ENCODE measurements at places on chromosomes 2 and 18. TPM values are rescaled to one million over a fixed set of nuclear protein-coding genes. Genes with fewer than 3 reads are reported as not detected.

CRYGD gene
- not detected for total RNA-seq

MREG gene
- 19.7 TPM for total RNA-seq

TUBA4B gene
- total RNA-seq, result 0.05 TPM

DPYSL5 gene
- total RNA-seq, result 0.09 TPM

GREB1 gene
- 0.24 TPM for total RNA-seq

SCTR gene
- 0.24 TPM for total RNA-seq

IL36G gene
- total RNA-seq, result 0.24 TPM

- no peaks in the 10 kb centered on the region for H3K27me3 ChIP-seq
- H3K36me3 ChIP-seq, result no peaks in the 10 kb centered on the region
Measured at GRCh38 chr2:89833780-89834117, 1142.3 kb downstream of the RPIA start.

GRCh38 chr18:24432618-24433017 lies 6.1 kb downstream of the IMPACT start:
- H3K4me1 ChIP-seq, result no peaks in the 10 kb centered on the region
- H3K4me3 ChIP-seq, result no peak overlapping the region

DNA sequence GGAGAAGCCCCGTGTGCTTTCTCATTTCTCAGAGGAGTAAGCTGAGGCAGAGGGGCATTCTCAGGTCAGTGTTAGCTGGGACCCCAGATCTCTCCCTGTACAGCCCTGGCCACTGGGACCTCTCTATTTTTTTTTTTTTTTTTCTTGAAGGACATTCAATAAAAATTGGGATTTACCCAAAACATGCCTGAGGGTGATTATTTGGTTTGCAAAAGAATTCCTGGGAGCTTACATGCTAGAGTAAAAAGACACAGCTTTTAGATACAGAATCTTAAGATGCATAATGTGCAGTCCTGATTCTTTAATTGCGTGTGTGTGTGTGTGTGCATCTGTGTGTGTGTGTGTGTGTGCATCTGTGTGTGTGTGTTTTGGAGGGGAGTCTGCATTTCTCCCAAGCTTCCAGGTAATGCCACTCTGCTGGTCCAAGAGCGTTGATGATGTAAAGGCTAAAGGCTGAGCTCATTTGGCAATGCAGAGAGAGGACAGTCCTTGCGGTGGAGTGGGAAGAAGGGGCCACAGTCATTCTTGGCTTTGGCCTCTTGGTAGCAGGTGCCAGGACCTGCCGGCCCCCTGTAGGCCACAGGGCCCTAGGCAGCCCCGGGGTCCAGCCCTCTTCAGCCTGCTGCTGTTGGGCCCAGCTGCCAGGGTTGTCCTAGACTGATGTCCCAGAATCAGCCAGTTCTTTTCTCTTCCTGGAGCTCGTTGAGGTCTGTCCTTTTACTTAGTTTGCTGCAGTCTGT lies 74.1 kb upstream of the MCFD2 start:
- H3K4me3 ChIP-seq, result no peak overlapping the region
- H3K27me3 ChIP-seq, result no peaks in the 10 kb centered on the region
- no peak for DNase-seq

DNA sequence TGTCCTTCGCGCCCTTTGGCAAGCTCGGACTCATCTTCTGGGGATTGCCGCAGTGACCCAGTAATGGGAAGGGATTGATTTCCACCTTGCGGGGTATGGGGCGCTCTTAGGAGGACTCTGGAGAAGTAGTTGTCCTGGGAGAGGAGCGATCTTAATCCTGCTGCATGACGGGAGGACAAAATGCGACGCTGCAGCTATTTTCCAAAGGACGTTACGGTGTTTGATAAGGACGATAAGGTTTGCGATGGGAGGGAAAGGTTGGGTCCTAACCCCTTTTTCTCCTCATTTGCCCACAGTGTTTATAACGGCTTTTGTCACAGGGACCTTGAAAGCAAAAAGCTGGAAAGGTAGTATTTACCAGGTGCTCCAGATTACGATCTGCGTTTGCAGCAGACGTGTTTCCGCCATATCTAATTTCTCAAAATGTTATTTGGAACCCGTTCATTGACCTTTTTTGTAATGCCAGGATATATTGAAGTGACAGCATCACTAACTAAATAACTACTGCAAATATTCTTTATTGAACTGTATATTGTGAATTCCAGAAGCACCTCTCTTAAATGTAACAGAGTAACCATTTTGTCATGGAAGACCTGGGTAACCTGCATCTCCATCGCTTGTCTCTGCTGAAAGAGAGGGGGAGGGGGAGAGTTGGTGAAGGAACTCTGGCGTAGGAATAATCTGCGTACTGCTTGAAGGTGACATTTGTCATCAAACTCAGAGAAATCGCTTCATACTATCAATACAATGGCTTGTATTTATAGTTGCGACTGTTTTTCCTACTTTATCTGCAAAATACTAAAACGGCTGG lies 590 bp downstream of the MDH1 start:
- H3K27me3 ChIP-seq, result no peaks in the 10 kb centered on the region
- DNase-seq, result peak; percentile 15
- peaks cover 10% of the 10 kb centered on the region for H3K4me1 ChIP-seq
- H3K27ac ChIP-seq, result peak overlapping the region; percentile 80
- H3K36me3 ChIP-seq, result peaks cover 19% of the 10 kb centered on the region

GRCh38 chr18:48581206-48581605 lies 42.4 kb downstream of the CTIF start:
- no peaks in the 10 kb centered on the region for H3K4me1 ChIP-seq
- no peak overlapping the region for H3K4me3 ChIP-seq
- H3K27me3 ChIP-seq, result no peaks in the 10 kb centered on the region
- no peak overlapping the region for H3K27ac ChIP-seq
- H3K36me3 ChIP-seq, result no peaks in the 10 kb centered on the region

GRCh38 chr18:75305984-75306383 lies 95.4 kb downstream of the TSHZ1 start:
- H3K27me3 ChIP-seq, result no peaks in the 10 kb centered on the region
- DNase-seq, result no peak

DNA sequence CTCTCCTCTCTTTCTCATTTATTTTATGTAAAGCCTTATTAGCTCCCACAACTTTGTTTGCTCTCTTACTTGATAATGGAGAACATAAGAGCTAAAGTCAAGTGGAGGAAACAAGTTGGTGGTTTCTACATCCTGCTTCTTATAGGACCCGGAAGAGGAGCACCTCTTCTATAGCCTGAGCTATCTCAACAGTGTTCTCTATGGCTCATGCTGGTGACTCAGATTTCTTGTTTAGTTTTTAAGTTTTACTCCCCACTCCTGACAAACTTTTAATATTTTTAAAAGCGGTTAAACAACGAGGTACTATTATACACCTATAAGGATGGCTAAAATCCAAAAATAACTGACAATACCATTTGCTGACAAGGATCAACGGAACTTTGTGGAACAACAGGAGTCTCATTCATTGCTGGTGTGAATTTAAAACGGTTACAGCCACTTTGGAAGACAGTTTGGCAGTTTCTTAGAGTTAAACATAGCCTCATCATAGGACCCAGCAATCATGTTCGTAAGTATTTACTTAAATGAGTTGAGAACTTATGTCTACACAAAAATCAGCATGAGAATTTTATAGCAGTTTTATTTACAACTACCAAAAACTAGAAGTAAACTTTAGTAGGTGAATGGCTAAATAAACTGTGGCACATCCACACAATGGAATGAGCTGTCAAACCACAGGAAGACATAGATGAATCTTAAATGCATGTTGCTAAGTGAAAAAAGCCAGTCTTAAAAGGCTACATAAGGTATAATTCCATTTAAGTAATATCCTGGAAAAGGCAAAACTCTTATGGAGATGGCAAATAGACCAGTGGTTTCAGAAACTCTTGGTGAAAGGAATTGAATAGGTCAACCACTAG lies 12.7 kb upstream of the CDC42EP3 start:
- no peaks in the 10 kb centered on the region for H3K36me3 ChIP-seq
- peak overlapping the region; percentile 55 for H3K27ac ChIP-seq
- H3K4me1 ChIP-seq, result no peaks in the 10 kb centered on the region

GRCh38 chr2:112195167-112195766 lies 57.1 kb downstream of the FBLN7 start:
- H3K4me1 ChIP-seq, result peaks cover 32% of the 10 kb centered on the region
- no peak overlapping the region for H3K27ac ChIP-seq
- H3K4me3 ChIP-seq, result no peak overlapping the region
